M059J (cell line): ENCODE measurements at places on chromosomes 2 and 18. TPM values are rescaled to one million over a fixed set of nuclear protein-coding genes. Genes with fewer than 3 reads are reported as not detected.

The SPP2 gene
- 0.27 TPM in 1 of 2 replicates, not detected in the other for total RNA-seq

The ALK gene
- 0.37 TPM in 1 of 2 replicates, not detected in the other for total RNA-seq

The PRKAG3 gene
- not detected in 2 replicates for total RNA-seq

The CNTNAP5 gene
- total RNA-seq: 0.05 TPM in 1 of 2 replicates, not detected in the other

The RAD51AP2 gene
- not detected in 2 replicates for total RNA-seq

The TCF23 gene
- not detected in 2 replicates for total RNA-seq

The MOGAT1 gene
- not detected in 2 replicates for total RNA-seq

The FN1 gene
- total RNA-seq: 610 and 990 TPM in 2 replicates

The RAB17 gene
- 0.30 and 1.8 TPM in 2 replicates for total RNA-seq

The MEP1B gene
- not detected in 2 replicates for total RNA-seq

The B3GNT7 gene
- total RNA-seq: 0.17 and 0.57 TPM in 2 replicates

The EML6 gene
- total RNA-seq: 1.6 and 1.7 TPM in 2 replicates

The RAB12 gene
- 75.0 and 96.1 TPM in 2 replicates for total RNA-seq

The HJURP gene
- 58.4 and 80.4 TPM in 2 replicates for total RNA-seq
